MG63 (cell line): ENCODE measurements at places on chromosomes 3 and 15. TPM values are rescaled to one million over a fixed set of nuclear protein-coding genes. Genes with fewer than 3 reads are reported as not detected.

GHRL gene
- not detected in 2 replicates for total RNA-seq

CKMT1A gene
- not detected in 2 replicates for total RNA-seq

ACP3 gene
- total RNA-seq = not detected in 2 replicates

BFSP2 gene
- total RNA-seq = not detected in 2 replicates

SLC27A2 gene
- total RNA-seq = 0.03 TPM in 1 of 2 replicates, not detected in the other

PIGB gene
- total RNA-seq = 11.2 and 12.8 TPM in 2 replicates

GOLGA6L4 gene
- 2.2 TPM in 1 of 2 replicates, not detected in the other for total RNA-seq

C3orf70 gene
- total RNA-seq = not detected in 2 replicates

MIX23 gene
- total RNA-seq = 56.1 and 130 TPM in 2 replicates

- DNase-seq = no peak
Measured at GRCh38 chr3:124634210-124635168, 95.8 kb upstream of the UMPS start.

DNA sequence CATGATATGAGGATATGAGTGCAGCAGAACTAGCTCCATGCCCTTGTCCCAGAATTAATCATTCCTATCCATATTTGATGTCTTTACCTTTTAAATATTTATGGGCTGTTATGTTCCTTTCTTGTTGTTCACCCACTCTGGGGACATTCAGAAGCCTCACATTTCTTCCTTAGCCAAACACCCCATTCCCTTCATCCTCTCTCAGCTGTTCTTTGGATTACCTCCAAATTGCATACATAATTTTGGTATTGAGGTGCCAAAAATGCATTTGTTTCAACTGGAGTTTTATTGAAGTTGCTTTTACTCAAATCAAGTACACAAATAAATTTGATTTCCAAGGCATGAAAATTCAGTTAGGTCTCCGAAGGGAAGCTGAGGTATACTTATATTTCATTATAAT, 51.4 kb downstream of the CHL1 start:
- no peak for DNase-seq

- no peak for DNase-seq
Measured at GRCh38 chr15:77228828-77229227, 157.9 kb upstream of the TSPAN3 start.

GRCh38 chr3:188978421-188979171, 193.2 kb upstream of the TPRG1 start:
- DNase-seq = peak; percentile 32

DNA sequence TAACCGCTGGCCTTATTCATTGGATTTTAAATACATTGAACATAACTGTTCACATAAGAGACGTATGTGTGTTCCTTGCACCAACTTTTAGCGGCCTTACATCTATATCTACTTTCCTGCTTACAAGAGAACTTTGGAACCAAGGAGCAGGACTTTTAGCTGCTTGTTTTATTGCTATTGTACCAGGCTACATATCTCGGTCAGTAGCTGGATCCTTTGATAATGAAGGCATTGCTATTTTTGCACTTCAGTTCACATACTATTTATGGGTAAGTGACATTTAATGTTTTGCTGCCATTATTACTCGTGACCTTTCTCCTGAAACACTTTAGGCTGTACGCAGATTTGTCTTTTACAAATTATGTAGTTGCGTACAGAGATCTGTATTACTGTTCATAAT, 47.1 kb downstream of the STT3B start:
- no peak for DNase-seq

- no peak for DNase-seq
Measured at GRCh38 chr3:118782755-118783202, 251.9 kb downstream of the IGSF11 start.

GRCh38 chr3:58375254-58375653, 42.6 kb downstream of the PXK start:
- DNase-seq = no peak

DNA sequence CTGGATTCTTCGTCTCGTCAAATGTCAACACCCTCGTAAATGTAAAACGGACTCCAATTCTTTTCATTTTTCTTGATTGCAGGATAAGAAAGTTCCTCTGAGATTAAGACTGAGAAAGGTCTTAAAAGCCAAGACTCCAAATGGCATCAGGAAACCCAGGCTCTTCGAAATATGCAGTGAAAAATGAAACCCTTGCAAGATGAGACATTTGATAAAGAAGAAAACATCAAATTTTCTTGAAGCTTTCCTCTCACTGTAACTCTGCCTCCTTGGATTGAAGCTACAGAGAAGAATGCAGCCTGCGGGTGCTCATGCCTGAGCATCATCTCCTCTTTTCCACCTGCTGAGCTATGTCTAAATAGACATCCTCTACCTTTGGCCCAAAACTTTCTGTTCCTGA, 342.4 kb upstream of the THBS1 start:
- no peak for DNase-seq

- DNase-seq = no peak
Measured at GRCh38 chr15:100348578-100348977, 6.8 kb upstream of the ADAMTS17 start.

DNA sequence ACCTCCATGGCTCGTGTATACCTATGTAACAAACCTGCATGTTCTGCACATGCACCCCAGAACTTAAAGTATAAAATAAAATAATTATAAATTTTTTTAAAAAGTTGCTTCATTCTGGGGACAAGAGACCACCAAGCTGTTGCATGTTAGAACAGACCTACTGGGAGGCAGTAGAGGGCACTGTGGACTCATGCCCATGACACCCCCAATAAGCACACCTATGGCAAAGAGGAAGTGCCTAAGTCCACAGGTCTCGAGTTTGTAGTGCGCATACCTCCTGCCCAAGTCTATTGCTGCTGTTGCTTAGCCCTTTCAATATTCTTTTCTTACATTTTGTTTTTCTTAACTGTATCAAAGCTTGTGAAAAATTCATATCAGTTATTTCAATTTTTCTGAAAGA, 267.9 kb upstream of the THBS1 start:
- DNase-seq = no peak

DNA sequence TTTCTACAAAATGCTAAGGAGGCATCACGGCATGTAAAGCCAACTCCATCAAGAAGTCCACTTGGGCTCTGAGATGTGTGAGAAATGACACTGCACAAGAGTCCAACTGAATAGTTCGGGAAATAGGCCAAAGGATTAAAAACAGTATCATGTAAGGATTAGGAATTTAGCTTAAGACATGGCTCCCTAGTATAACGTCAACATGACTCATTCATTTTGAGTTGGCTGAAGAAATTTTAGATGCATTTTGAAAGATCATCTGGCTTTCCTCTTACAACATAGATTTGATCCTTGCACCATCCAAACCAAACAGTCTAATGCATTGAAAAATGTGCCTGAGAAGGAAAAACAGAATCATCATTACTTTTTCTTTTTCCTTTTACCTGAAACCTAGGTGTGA, 109.3 kb upstream of the MME start:
- DNase-seq = no peak

GRCh38 chr15:60251300-60252070, 146.3 kb downstream of the ANXA2 start:
- no peak for DNase-seq

DNA sequence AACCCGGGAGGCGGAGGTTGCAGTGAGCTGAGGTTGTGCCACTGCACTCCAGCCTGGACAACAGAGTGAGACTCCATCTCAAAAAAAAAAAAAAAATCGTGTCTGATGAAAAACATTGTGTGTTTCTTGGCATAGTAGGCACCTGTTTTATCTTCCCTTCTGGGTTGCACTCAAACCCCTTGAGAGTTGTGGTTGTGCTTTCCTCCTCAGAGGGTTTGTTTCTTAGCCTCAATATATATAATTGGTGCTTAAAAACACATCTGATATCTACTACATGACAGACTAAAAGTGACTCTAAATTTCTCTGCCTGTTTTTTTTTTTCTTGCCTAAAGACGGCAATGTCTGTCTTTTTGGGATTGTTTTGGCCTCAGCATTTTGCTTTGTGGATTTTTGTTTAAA, 7.6 kb downstream of the NR1D2 start:
- no peak for DNase-seq

DNA sequence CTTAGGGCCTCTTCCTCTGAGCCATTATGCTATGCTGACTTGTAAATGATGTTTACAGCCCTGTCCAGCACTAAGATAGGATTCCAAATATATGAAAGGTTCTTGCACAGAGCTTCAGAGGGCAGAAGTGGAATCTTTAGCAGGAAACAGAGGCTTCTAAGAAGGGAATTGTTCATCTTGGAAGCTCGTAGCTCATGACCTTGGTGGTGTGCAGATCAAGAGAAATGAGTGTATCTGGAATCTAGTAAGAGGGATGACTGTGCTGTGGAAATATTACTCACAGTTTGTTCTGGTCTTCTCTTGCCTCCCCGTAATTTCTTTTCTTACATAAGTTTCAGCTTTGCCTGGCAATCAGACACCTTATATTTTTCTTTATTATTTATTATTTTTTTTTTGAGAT, 175.8 kb downstream of the SPATA16 start:
- DNase-seq = no peak

- no peak for DNase-seq
Measured at GRCh38 chr15:85788771-85789495, 5.8 kb downstream of the KLHL25 start.

DNA sequence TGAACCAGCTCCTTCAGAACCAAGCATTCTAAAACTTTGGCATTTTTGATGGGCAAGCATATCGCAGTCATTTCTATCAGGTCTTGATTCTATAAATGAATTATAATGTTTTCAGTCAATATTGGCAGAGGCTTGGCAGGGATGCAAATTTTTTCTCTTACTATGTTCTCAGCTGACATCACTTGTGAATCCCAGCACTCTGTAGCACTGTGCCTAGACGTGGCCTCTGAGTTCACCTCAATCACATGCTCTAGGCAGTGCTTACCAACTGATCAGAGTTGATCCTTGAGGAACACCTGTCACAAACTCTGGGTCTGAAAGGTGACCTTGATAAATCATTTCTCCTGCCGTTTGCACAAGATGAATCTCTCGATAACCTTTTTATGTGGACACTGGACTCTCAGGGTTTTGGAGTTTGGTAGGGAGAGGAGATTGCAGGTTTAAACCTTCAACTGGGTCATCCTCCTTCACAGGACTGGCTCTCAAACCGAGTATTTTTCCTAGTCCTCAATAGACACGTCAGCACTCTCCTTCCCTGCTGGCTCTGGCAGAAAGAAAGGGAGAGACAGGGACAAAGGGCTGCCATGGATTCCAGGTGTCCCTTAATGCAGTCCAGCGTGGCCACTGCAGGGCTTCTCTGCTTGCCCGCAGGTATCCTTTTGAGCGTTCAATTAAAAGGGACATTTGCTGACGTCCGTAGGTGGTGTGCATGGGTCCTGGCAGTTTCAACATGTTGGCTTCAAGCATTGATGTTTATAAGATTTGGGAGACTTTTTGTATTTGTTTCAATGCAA, 222.3 kb upstream of the CMC1 start:
- DNase-seq = no peak

GRCh38 chr3:191627064-191627463, 166.1 kb downstream of the PYDC2 start:
- no peak for DNase-seq
